NCI-H1092 (cell line): ENCODE measurements at places on chromosomes 1 and 21.
A peak's percentile ranks its signal among the peaks of the same experiment; 100 is the strongest.

DNA sequence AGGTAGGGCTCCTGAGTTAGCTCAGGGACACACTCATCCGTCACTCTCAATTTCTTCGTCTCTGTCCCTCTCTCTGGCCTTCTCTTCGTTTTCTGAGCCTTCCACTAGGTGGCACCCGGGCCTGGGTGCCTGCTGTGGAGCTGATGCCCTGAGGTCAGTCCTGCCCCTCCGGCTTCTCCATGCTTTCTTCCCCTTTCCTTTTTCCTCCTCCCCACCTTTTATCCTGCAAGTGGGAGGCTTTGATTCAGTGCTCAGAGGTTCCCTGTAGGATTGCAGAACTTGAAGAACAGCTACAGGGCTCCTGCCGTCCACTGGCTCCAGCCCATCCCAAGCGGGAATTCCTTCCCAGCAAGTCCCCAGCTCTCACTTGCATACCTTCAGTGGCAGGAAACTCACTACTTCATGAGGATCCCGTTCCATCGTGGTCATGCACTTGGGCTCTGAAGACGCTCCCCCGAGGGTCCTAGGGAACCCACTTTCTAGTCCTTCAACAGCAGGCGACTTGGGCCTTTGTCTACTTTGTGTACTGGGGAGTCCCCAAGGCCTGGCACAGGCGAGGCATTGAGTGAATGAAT lies 45.6 kb downstream of the SRRM1 start:
- peak; percentile 76 for DNase-seq

DNA sequence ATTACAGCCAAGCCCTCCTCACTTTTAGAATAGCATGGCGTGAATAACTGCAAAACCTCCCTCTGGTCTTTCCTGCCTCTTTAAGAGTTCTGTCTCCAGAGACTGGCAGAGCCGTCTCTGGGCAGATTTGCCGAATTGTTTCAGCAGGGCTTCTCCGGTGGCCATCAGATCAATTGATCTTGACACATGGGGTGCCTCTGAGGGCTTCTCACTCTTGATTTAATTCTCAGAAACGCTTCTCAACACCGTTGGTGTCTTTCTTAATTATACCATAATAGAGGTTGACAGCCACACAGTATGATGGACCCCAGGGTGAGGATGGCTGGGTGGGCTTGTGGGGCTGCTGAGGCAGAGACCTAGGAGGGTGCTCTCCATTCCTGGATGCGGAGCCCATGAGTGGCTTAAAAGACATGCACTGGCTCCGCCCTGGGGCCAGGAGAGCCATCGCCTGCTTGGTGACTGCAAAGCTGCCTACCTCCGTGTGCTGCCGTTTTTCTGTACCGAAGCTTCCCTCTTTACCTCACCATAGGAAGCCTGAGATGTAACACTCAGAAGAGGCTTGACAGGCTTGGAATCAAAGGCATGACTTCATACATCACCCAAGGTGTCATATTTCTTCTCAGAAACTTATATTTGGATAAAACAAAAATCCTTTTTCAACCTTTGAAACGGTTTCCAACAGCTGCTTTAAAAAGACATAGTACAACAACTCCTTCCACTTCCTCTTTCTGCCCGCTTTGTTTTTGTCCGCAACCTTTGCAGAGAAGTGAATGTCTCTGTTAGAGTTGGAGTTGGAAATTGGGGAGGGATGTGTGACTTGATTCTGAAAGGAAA lies 82.9 kb downstream of the GALNT2 start:
- no peak for DNase-seq

DNA sequence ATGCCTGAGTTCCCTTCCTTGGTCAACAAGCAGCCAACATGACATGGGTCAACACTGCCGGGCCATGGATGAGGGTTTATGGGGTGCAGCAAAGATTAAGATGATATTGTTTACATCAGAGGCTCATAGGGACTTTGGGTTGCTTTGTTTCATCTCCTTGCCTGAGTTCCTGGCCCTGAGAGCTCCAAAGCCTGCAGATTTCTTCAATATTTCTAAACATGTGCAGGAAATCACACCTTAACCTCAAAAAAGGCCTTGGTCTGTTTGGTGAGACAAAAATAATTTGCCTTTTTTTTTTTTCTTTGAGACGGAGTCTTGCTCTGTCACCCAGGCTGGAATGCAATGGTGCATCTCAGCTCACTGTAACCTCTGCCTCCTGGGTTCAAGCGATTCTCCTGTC lies 876 bp downstream of the SLAMF8 start:
- DNase-seq = no peak

GRCh38 chr1:5935026-5935425 lies 57.2 kb downstream of the NPHP4 start:
- no peak for DNase-seq

DNA sequence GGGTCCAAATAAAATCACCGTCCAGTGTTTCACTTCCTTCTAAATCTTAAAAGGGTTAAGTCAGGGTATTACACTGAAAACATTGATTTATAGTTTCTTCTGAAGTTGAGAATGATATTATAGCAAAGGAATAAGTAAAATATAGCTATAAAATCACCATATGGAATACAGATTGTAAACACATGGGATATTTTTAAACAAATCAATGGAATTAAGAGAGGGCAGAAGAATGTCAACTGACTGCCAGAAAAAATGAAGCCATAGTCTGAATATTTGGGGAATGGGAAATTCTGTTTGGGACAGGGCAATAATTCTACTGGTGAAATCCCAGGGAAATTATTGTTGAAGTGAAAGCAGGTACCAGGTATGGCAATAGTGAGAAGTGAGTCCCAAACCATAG lies 664.6 kb downstream of the NCAM2 start:
- DNase-seq = no peak

DNA sequence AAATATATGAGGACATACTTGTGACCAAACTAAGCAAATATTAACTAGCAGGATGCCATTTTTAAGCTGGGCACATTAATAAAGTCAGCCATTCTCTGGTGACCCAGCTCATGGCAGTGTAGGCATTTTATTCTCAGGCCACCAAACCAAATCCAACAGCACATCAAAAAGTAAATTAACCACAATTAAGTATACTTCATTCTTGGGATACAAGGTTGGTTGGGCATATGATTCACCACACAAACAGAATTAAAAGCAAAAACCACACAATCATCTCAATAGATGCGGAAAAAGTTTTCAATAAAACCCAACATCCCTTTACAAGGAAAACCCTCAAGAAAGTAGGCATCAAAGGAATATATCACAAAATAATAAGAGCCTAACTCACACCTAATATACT lies 101.3 kb downstream of the FAF1 start:
- no peak for DNase-seq

- DNase-seq = no peak
These were observed 10.7 kb downstream of the THAP3 start for GRCh38 chr1:6635161-6635909.

DNA sequence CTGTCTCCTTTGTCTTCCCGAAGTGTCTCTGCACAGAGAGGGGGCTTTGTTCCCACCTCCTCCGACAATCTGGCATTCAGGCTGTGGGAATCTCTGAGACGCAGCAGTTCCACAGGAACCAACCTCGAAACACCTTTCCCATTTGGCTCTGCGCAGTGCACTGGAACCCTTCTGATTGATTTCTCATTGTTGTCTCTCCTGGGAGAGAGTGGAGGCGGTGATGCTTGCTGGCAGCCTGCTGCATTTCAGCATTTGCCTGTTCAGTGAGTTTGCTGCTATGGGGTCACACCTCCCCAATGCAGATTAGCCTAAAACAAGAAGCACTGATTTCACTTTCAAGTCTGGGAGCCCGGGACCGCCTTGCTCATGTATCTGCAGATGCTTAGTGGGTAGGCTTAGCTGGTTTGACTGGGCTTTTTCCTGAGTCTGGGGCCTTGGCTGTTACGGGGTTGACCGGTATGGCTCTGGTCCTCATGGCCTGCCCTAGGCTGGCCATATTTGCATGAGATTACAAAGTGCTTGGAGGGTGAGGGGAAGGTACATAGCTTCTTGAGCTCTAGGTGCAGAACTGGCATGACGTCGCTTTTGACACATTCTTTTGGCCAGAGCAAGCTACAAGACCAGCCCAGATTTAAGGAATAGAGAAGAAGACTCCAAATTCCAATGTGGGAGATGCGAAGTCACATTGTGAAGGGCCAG lies 695.3 kb downstream of the PTPRU start:
- no peak for DNase-seq

- DNase-seq = no peak
These were observed 39.1 kb downstream of the SPSB1 start for GRCh38 chr1:9331558-9332346.

GRCh38 chr1:224407571-224408293 lies 26.9 kb downstream of the WDR26 start:
- DNase-seq = no peak

GRCh38 chr1:43272161-43272560 lies 2.4 kb downstream of the TMEM125 start:
- DNase-seq = no peak

GRCh38 chr1:76425201-76426145 lies 350.9 kb downstream of the ST6GALNAC3 start:
- no peak for DNase-seq

GRCh38 chr1:185073725-185074124 lies 28.4 kb downstream of the RNF2 start:
- DNase-seq = no peak

DNA sequence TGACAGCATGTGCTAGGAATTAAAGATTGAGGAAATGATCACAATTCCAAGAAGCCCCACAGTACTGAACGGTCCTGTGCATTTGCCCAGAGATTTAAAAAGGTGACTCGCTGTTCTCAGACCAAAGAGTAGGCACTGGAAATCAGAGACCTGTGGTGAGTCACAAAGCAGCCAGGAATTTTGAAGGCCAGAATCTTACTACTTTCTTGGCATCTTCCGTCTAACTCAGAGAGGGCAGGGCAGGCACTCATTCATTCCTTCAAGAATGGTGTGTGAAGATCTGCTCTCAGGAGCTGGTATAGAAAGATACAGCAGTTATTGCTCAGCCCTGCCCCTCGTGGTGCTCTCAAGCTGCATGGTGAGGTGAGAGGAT lies 57.9 kb downstream of the BRINP2 start:
- DNase-seq = no peak

DNA sequence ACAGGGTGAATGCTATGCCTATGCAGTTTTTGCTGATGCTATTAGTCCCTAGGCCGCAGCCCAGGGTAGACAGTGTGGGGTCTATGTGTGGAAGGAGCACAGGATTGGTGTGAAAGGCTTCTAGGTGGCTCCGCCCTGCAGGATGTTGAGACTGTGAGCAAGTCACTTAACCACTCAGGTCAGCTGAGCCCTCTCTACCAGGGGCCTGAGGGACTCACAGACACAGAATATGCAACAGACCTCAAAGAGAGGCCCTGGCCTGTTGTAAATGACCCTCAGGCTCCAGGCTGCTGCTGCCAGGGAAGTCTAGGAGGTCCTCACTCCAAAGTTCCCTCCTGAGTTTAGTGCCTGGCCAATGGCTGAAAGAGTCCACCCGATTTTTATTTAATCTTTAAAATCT lies 11.0 kb downstream of the NHLH2 start:
- no peak for DNase-seq

DNA sequence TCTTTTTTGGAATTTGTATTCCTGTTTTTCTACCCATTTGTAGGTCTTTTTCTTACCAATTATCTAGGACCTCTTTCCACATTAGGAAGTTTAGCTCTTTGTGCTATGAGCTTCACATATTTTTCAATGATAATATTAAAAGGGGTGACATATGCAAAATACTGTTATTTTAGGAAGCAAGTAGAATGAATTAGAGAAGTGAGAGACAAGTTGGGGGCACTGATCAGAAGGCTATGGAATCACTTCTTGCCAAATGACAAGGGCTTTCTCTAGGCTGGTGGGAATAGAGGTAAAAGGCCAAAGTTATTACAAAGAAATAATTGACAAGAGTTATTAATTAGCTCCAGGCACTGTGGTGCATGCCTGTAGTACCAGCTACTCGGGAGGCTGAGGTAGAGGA lies 4.3 kb upstream of the BCAR3 start:
- DNase-seq = no peak

DNA sequence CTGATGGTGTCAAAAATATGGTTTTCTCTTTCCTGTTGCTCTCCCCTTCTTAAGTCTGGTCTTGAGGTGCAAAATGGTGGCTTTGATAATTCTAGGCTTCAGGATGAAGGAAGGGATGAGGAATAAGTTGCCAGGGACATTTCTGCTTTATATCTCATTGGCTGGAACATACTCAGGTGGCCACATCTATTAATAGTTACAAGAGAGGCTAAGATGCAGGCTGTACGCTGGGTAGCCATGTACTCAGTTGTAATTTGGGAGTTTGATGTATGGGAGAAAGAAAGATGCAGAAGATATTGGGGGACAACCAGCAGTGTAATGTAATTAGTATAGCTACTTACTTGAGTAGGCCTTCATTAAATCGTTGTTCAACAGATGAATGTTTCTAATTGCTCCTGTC lies 25.2 kb downstream of the PRKAA2 start:
- no peak for DNase-seq

GRCh38 chr21:45894450-45894825 lies 87.1 kb upstream of the COL6A1 start:
- no peak for DNase-seq

DNA sequence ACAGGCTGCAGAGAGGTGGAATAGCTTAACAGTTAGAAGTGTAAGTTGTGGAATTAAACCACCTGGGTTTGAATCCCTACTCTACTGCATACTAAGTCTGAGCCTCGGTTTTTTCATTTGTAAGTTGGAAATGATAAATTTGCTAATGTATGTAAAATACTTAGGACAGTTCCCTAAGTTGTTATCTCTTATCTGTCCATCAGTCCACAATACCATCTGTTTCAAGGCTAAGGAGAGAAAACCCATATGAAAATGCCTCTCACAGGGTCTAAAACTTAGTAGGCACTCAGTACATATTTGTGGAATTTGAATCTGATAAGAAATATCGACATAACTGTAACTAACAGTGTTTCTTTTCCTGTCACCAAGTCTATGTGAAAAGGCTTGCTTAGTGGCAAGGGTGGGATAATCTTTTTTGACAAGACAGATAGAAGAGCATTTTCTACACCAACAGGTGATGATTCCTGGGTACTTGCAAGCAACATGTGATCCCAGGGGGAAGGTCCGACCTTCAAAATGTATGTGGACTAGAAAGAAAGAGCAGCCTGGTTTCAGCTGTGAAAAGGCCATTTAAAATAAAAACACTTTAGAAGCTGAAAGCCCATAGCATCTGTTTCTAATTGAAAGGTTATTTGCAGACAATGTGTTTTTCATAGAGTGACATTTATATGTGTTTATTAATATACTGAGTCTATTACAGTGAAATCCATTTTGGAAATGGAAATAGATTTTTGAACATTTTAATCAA lies 202.9 kb downstream of the HHAT start:
- DNase-seq = no peak

- DNase-seq = no peak
These were observed 32.3 kb upstream of the C1orf174 start for GRCh38 chr1:3932156-3932919.

DNA sequence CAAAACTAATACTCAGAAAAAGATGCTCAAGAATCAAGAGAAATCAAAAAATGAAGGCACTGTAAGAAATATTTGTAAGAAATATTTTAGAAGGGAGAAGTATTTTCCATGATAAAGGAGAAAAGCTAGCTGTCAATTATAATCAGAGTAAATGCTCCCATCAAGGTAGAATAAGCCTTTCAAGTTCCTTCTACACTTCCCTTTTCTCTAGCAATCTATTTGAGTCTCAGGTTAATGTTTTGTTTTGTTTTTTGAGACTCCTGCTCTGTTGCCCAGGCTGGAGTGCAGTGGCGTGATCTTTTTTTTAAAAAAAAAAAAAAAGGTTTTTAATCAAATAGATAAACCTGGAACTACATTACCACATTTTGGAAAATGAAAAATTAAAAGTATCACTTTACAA lies 33.3 kb downstream of the PUM1 start:
- DNase-seq = no peak
